ENCODE measurements at places on chromosomes 2 and 18. TPM values are rescaled to one million over a fixed set of nuclear protein-coding genes. Genes with fewer than 3 reads are reported as not detected.

GRCh38 chr2:109128048-109128615, 873 bp upstream of the SH3RF3 start:
- DNase-seq: peak; percentile 92

DNA sequence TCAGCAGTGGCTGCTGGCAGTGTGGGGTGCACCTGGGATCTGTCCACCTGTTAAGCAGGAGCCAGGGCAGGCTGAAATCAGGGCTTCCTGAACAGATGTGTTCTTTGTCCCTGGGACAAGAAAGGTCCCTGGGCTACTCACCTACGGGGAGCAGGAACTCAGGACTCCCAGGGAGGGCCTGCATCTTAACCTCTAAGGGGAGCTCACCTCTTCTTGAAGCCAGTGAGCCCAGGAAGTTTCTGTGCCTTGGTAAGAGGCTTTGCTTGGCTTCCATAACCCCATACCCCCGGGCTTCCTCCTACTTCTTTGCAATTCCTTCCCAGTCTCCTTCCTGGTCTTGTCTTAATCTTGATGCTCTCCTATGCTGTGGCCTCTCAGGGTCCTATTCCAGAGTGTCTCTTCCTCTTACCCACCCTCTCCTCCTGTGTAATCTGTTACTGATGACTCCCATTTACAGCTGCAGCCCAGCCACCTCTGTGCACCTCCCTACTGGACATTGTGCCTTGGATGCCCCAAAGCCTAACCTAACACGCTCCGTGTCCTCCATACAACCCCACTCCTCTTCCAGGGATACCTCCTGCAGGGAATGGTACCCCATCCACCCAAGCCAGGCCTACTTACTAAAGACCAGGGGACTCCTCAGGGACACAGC, 55.7 kb upstream of the MAPRE3 start:
- no peak for DNase-seq

GRCh38 chr2:17951563-17951962, 73.1 kb downstream of the KCNS3 start:
- DNase-seq: no peak

- DNase-seq: no peak
These were observed 66.4 kb upstream of the SESTD1 start for GRCh38 chr2:179331061-179331460.

DNA sequence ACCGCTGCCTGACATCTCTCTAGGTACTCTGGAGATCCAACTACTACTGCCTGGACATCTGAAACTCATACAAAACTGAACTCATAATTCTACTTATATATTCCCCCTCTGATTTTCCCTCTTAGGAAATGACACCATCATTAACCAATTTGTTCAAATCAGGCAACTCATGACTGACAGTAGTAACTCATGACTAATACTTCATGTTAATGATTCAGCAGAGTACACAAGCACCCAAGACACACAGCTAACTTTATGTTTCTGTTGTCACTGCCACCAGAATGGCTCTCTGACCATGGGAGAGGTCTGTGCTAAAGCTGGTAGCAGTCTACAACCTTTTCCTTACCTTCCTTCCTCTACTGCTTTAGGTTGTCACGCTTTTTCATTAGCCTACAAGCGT, 91.1 kb downstream of the ITSN2 start:
- DNase-seq: no peak

DNA sequence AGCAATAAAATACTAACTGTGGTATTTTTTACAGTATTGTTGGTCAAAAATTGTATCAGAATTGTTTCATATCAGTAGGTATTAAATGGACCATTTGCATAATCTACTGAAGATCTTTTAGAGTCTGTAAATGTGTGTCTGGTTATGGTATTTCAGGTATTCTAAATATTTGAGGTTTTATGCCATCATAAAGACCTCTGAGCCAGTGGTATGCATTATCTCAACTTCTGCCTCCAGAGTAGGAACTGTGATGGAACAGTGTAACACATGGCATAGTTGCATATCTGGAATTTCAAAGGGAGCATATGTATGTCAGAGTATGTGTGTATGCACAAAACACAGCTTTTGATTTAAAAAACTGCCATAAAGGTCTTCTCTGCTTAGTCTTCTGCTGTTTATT, 15.4 kb downstream of the GREB1L start:
- DNase-seq: no peak

DNA sequence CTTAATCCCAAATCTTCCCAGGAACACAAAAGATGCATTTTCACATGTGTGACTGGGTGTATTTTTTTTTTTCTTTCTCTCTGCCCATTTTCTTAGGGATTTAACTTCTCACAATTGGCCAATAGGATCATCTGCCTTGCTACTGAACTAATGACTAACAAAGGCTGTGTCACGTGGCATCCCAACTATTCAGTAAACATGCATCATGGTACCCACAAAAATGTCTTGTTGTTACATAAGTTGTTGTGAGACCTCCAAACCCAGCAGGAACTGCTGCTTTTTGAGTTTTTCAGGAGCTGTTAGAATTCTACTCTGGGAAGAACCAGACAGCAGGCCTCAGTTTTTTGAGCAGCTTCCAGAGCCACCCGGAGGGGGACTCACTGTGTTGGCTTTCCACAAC, 31.9 kb downstream of the GAD1 start:
- no peak for DNase-seq

- DNase-seq: peak; percentile 77
These were observed 48.9 kb downstream of the TGIF1 start for GRCh38 chr18:3498698-3499471.

GALR1 gene
- not detected for polyA plus RNA-seq

GRCh38 chr2:26067186-26067974, 33.5 kb downstream of the RAB10 start:
- DNase-seq: no peak

GRCh38 chr2:223634238-223634637, 32.1 kb upstream of the SCG2 start:
- DNase-seq: no peak

APCDD1 gene
- polyA plus RNA-seq: 2.8 TPM

GRCh38 chr2:126664234-126664633, 8.3 kb downstream of the GYPC start:
- no peak for DNase-seq

DNA sequence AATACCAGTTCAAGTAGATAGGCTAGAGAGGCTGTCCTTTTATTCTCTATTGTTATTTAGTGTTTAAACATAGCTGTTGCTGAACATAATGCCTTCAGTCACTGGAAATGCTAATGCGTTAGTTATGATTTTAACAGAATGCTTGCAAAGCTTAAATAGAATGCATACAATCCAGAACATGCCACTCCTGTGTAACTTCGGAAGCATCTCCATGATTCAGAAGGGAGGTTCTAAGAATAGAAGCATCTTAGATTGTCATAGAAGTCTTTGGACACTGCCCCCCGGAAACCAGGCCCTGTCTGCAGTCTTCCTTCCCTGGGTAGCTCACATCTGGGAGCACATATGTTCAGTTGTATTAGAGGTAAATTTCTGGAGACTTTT, 73.2 kb downstream of the ZNF532 start:
- no peak for DNase-seq

DNA sequence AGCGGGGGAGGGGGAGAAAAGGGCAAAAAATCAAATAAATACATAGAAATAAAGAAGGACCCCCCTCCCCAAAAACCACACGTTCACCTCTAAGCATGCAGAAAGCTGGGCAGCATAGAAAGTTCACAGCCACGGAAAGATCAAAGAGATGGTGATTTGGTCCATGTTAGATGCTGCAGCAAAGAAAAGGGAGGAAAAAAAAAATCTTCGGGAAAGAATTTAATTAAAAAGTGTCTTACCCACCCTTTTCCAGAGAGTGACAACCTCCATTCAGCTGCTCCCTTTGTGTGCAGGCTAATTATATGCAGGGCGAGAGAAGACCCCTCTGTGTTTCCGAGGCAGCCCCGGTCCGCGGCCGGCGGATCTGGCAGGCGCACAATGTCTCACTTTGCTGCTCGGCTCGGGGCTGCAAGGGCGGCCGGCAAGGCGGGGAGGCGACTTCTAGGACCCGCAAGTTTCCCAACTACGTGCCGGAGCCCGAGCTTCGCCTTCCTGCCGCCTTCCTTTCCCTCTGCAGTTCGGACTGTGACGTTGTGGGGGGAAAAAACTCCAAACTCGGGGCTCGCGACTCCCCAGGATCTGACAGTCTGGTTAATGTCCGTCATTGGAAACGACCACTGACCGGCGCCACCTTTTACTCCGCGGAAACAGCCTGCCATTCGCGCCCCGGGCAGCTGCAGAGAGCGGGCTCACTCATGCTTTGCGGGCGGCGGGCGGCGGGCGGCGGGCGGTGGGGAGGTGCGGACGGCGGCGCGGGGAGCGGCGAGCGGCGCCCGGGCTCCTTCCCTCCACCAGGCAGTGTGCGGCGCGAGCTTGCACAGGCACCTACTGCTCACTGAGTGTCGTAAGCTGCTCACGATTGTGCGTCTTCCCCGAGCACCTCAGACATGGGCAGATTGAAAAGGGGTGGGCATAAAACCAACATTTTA, at the start of gene LRRTM1:
LRRTM1 (minus strand) TSS at position 844 of the 929 bp plus-strand sequence. CDS start 933 bp downstream, outside the sequence.
- peak; percentile 73 for DNase-seq

DNA sequence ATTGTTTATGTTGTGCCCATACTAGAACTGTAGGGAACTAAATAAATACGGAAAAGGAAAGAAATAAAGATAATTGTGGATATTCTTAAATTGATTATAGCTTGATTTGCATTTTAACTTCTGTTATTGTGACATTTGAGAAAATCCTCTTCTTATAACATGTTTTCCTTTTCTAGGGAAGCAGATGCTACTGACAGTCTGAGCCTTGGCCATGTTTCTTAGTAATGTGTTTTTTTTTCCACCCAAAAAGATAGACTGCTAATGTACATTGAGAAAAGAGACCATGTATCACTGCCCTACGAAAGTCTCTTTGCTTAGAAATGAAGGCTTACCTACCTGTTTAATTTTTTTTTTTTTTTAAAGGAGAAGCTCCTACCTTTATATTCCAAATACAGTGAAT, 22.2 kb downstream of the ITGAV start:
- no peak for DNase-seq

CDKL4 gene
- polyA plus RNA-seq: not detected

- peak; percentile 46 for DNase-seq
These were observed 113.9 kb downstream of the CCDC74A start for GRCh38 chr2:131641414-131642206.

DNA sequence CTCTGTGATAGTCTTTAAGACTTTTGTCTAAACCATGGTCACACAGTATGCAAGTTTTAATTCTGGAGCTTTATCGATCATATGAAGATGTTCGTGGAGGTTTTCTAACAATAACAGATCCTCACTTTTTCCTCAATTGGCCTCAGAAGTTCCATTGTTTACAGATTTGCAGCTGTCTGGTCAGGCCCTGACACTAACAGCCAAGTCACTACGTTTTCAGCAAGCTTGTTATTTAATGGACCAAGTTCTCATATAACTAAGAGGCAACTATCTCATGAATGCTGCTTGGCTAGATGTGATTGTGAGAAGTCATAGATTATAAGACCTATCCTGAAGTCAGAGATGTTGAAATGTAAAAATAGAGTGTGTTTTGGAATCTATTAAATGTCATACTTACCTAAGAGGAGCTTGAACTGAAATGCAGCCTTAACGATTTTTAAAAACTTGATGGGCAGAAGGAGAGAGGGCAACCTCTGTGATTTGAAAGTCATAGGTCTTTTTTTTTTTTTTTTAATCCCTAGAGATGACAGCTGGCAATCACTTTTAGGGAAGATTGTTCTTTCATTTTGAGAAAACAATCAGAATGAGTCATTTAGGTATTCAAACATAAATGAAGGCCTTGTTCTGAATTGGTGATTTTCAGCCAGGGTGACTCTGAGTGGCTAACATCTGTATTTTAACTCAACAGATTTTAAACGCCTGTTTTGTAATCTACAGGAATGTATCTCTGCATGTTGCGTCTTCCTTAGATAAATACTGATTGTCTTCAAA, 48.4 kb upstream of the NEMP2 start:
- DNase-seq: no peak

TUBA4B gene
- 15.4 TPM for polyA plus RNA-seq

- DNase-seq: no peak
These were observed 136.7 kb downstream of the SP3 start for GRCh38 chr2:173828189-173829142.

GRCh38 chr18:62330650-62331049, 5.5 kb downstream of the TNFRSF11A start:
- no peak for DNase-seq

DNA sequence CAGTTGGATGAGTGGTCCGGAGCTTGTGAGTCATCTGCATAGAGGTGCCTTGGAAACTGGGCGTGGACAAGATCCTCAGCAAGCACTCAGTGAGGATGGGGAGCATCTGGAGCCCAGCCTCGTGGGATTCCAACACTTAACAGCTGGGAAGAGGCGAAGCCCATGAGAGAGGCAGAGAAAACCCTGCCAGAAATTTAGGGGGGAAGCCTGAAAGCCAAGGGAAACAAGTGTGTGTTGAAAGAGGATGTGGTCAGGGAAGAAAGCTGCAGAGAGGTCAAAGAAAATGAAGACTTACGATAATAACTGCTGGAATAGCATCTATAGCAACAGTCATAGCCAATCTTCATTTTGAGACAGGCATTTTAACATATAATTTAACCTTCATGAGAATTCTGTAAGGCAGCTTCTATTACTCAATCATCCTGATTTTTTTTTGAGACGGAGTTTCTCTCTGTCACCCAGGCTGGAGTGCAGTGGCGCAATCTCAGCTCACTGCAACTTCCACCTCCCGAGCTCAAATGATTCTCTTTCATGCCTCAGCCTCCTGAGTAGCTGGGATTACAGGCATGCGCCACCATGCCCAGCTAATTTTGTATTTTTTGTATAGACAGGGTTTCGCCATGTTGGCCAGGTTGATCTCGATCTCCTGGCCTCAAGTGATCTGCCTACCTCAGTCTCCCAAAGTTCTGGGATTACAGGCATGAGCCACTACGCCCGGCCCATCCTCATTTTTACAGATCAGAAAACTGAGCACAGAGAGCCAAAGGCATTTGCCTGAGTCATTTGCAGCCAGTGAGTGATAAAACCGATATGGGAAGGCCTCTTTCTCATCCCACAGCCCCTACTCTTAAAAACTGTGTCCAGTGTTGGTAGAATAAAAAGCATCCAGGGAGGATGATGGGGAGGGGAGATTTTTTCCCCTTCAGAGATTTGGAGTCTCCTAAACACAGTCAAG, 214.4 kb upstream of the EPAS1 start:
- no peak for DNase-seq

DNA sequence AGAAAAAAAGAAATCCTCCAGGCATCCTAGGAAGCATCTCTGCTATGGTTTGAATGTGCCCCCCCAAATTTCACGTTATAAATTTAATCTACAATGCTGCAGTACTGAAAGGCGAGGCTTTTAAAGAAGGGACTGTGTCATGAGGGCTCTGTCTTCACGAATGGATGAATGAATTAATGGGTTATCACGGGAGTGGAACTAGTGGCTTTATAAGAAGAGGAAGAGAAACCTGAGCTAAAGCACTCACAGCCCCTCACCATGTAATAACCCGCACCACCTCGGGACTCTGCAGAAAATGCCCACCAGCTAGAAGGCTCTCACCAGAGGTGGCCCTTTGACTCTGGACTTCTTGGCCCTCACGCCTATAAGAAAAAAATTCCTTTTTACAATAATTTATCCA, 27.6 kb downstream of the RNU4ATAC start:
- DNase-seq: no peak

GRCh38 chr2:157922815-157923214, 46.7 kb upstream of the ACVR1 start:
- DNase-seq: no peak

Measured in kidney (tissue), 22 donors.